CD4-positive, alpha-beta T cell treated with Interleukin-15 for 1 hour (primary cell): ENCODE measurements at places on chromosomes 1 and 21.

- DNase-seq = no peak
These were observed 6.7 kb upstream of the ANKRD65 start for GRCh38 chr1:1427820-1428148.

GRCh38 chr21:43194303-43195120 lies 25.7 kb downstream of the CRYAA start:
- no peak for DNase-seq

- no peak for DNase-seq
These were observed 28.7 kb downstream of the KCNA3 start for GRCh38 chr1:110645821-110646735.

- peak; percentile 56 for DNase-seq
These were observed 580 bp downstream of the INKA2 start for GRCh38 chr1:111738436-111739193.

GRCh38 chr1:179425186-179425585 lies 59.4 kb downstream of the AXDND1 start:
- DNase-seq = no peak

GRCh38 chr1:228216371-228217320 lies 8.8 kb downstream of the OBSCN start:
- DNase-seq = no peak

DNA sequence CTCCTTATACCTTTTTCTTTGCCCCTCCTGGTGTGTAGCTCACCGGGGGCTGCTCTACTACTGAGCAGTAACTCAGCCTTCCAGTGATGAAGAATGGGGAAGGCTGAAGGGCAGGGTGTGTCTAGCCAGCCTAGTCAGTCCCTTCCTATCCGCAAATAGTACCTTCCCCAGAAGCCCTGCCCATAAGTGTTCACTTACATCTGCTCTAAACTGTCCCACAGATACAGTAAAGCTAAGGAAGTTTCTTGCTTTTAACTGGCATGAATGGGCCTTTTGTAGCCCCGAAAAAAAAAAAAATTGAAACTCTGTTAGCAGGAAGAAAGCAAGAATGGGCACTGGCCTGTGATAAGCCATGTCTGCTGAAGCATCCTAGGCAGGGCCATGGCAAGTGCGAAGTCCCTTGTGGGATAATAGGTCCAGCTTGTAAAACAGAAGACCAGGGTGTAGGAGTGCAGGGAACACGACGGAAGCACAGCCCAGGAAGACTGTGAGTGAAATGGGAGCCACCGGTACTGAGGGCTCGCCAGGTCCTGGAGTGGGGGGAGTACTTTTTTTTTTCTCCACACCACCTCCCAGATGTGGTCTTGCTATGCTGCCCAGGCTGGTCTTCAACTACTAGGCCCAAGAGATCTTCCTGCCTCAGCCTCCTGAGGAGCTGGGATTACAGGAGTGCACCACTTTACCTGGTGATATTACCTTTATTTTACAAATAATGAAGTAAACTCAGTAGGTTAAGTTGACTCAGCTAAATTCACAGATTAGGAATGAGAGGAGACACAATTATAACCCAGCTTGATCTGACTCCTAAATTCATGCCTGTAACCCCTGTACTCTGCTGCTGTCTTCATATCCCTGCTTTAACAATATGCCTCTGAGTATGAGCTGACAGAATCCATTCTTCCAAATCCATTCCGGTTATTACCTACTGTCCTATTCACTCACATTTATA lies 347.5 kb downstream of the SMYD3 start:
- DNase-seq = no peak

- no peak for DNase-seq
These were observed 59.6 kb downstream of the SIK1 start for GRCh38 chr21:43367296-43367695.

- no peak for DNase-seq
These were observed 7.6 kb downstream of the MEX3A start for GRCh38 chr1:156074661-156075060.

DNA sequence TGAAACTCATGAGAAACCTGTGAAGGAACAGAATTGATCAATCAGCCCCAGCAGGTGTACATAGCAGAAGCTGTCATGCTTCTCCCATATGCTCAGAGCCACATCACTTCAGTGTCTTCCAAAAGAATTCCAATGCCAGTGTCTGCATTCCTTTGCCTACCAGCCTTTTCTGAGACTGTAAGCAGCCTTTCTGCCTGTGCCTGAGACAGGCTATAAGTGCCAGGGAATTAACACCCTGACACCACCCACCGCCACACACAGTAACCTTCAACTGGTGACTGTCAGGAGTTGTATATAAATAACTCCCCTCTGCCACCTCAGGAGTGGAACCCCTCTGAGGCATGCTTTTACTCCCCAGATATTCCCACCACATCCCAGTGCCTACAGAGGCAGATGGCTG lies 38.1 kb upstream of the SLAMF9 start:
- no peak for DNase-seq

- DNase-seq = no peak
These were observed 40.3 kb upstream of the ETV3 start for GRCh38 chr1:157178490-157178889.

DNA sequence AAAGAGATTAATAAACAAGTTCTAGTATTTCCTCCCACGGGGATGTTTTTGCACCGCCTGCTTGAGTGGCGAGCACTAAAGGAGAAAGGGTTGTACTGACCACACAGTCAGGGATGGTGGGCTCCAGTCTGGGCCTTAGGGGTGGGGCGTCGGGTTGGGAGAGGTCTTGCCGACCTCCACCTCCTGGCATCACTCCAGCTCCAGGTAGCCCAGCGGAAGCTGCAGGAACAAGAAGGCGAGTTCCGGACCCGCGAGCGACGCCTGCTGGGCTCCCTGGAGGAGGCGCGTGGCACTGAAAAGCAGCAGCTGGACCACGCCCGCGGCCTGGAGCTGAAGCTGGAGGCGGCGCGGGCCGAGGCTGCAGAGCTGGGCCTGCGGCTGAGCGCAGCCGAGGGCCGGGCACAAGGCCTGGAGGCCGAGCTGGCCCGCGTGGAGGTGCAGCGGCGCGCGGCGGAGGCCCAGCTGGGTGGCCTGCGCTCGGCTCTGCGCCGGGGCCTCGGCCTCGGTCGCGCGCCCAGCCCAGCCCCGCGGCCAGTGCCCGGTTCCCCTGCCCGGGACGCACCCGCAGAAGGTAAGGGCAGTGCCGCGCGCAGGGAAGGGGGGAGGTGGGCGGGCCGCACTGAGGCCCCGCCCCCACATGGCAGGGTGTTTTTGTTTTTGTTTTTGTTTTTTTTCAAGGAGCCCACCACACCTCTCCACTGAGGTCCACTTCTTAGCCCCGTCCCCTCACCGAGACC lies 19.7 kb downstream of the MFAP2 start:
- DNase-seq = peak; percentile 77

DNA sequence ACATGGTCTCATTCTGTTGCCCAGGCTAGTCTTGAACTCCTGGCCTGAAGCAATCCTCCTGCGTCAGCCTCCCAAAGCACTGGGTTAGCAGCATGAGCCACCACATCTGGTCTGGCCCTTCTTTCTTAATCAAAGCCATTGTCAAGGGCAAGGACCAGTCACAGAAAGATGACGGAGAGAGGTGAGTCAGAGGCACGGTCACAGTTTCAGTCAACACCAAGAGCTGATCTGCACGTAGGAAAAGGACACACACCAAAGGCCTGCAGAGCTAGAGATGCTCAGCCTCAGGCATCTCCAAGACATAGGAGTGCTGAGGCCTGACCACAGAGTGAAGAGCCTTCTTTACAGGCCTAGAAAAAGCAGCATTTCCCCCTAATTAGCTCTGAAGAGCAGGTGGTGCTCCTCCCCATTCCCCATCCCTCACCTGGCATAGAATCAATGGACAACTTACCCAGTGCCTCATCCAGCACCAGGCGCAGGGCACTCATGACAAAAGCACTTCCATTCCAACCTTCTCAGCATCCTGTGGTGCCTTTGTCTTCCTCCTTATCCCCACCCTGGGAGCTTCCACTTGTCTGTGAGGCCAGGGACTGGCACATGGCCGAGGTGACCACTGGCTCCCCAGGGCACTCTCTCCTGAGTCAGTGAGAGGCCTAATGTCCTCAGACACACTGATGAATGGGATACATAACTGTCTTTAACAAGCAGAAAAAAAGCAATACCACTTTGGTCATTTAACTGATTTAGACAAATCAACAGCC lies 139.8 kb downstream of the AJAP1 start:
- DNase-seq = no peak

GRCh38 chr1:62810420-62811274 lies 26.7 kb downstream of the ATG4C start:
- no peak for DNase-seq

DNA sequence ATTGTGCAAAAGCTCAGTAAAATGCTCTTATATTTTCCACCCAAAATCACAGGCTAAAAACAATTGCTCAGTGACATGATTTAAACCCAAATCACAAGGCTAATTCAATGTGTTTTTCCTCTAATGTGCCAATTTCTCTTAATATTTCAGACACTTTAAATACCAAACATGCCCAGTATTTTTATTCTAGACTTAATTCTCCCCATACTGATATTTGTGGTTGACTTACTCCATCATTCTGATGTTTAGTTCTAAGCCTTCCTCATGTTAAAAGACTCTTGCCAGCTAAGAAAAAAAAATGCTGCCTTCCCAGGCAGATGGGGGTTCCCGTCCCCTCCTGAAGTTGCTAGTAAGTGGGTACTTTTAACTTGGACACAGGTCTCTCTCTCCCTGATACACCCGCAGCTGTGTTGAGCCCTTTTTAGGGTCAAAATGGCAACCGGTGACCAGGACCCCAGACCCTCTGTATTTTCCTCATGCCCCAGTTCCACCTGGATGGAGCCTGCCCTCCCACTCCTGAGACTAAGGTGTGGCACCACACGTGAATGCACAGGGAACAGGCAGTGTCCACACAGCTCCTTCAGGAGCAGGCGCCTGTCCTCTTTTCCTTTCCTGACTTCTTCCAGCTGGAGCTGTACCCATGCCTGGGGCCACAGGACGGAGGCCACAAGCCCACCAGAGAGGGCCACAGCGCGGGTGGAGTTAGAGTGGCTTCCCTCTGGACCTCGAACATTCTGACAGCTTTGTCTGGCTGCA lies 118.9 kb downstream of the RIPK4 start:
- no peak for DNase-seq

GRCh38 chr1:219573960-219574359 lies 38.9 kb downstream of the ZC3H11B start:
- DNase-seq = no peak

- no peak for DNase-seq
These were observed 930.5 kb downstream of the ADGRL2 start for GRCh38 chr1:82731216-82731615.

- DNase-seq = no peak
These were observed 568.4 kb downstream of the PLA2G4A start for GRCh38 chr1:187396929-187397796.

DNA sequence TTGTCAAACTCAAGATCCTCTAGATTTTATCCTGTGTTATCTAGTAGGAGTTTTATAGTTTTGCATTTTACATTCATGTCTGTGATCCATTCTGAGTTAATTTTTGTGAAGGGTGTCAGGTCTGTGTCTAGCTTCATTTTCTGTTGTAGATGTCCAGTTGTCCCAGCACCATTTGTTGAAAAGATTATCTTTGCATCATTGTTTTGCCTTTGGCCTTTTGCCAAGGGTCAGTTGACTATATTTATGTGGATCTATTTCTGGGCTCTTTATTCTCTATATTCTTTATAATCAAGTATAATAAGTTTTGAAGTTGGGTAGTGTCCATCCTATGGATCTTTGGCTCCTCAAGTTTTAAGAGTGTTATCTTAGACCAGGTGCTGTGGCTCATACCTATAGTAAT lies 21.9 kb downstream of the TRAF5 start:
- no peak for DNase-seq

DNA sequence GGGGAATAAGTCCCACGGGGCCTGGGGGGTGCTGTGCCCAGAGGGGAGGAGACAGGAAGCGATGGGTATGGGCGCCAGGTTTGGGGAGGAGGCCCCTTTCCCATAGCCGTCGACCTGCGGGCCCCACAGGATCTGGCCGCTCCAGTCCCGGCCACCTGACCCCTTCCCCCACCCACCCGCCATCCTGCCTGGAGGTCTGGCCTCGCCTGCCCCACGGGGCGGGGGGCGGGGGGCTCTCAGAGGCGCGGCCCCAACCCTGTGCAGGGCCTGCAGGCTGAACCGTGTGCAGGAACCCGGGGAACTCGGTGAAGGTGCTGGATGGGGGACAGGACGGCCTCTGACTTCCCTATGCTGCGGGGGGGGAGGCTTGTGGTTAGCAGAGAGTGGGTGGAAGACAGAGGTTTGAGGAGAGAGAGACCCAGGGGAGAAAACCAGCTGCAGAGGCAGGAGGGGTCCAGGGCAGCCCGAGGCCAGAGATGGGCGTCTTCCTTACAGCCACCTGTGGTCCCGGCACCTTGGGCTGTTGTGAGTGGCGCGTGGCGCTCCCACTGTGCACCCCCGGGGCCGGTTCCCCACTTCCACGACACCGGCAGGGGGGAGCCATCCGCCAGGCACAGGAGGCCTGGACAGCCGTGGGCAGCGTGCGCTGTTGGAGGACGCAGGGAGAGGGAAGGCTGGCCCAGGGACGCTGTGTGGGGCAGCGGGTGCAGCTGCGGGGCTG lies 2.5 kb upstream of the TNFRSF18 start:
- peak; percentile 54 for DNase-seq

DNA sequence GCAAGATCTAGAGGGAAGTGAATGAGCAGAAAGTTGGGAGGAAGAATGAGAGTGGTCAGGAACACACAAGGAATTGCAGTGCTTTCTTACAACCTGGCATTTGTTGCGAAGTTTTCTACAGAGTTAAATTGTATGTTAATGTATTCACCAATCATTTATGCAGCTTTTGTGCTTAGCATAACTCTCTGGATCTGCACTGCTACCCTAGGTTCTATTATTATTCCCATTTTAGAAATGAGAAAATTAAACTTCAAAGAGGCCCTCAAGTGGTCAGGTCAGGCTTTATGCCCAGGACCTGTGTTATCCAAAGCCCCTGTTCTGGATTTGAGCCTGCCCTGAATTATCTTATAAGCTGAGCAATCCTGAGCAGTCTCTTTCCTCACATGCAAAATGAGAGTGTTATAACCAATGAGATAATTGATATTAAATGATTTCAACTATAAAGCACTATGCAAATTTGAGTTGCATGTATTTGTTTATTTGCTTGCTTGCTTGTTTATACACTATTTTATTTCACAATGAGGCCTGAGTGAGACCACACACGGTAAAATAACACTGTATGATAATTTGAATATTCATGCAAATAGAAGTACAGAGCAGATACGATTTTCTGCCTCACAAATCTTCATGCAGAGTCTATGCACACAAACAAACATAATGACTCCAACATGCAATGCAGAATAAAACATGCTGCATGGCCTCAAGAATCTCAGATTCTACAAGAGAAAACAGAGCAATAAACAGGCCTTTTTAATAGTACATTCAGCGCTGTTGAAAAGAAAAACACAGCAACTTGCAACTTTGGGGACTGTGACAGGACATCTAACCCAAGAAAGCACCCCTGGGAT lies 323.0 kb downstream of the PLPP3 start:
- no peak for DNase-seq

- DNase-seq = no peak
These were observed 74.4 kb upstream of the TMPRSS2 start for GRCh38 chr21:41582298-41582840.

DNA sequence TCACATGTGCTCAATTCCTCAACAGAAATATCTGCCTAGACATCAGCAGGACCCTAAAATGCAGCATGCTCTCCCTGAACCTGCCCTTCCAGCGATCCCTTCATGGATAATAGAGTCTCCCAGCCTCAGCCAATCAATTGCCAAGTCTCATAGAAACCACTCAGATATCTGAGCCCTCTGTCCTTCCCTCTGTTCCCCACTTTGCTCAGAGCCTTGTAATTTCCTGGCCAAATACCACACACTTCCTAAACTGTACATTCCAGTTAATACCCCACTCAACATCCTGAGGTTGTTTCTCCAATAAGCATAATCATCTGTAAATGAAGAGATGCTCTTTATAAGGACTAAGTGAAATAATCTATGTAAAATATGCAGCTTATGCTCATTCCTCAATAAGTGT lies 59.3 kb upstream of the PTGFRN start:
- DNase-seq = no peak

GRCh38 chr1:81540216-81540615 lies 260.5 kb upstream of the ADGRL2 start:
- no peak for DNase-seq
